A172 (cell line): ENCODE measurements at places on chromosomes 4 and X.

GRCh38 chrX:119667111-119667878 is 25.7 kb downstream of the SEPTIN6 start:
- no peak for DNase-seq

- no peak for DNase-seq
These were observed 31.4 kb upstream of the NFKB1 start for GRCh38 chr4:102469806-102470205.

DNA sequence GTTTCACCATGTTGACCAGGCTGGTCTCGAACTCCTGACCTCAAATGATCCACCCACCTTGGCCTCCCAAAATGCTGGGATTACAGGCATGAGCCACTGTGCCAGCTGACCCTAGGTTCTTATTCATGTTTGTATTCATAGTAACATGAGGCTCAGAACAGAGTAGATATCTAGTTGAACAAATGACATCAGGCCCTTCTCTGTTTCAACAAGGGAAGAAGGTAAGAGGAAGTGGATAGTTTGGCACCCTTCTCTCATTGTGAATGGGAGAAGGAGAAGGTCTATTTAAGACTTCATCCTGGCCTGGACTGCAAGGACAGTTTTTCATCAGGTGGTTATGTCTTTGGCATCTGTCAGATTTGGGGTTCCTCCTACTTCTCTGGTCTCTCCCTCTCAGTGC is 13.8 kb downstream of the GJB1 start:
- DNase-seq: no peak

DNA sequence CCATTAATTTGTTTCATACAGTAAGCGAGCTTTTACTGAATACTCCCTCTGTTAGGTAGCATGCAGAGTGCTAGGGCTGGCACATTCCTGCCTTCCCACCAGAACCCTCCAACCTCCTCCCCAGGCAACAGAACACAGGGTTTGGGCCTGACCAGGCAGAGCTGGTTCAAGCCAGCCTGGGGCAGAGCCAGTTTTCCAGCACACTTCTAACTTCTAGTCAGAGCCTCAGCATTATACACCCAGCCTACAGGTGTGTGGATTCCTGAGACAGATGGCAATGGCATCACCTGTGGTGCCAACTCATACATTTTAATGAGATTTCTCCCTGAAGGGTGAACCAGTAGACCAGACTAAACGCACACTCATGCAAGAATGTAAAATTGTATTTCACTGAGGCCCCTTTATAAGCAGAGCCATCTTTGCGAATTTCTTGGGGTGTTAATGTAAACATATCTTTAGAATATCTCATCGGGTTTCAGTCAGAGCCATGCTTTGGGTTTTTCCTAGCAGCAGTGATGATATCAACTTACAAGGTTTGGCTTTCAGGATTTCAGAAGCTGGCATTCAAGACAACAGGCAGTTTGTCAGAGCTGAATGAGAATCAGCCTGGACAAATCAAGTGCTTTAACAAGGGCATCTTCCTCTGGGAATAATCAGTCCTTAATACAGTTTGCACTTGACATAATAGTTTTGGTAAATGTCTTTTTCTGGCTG is 92.0 kb downstream of the GATB start:
- no peak for DNase-seq

DNA sequence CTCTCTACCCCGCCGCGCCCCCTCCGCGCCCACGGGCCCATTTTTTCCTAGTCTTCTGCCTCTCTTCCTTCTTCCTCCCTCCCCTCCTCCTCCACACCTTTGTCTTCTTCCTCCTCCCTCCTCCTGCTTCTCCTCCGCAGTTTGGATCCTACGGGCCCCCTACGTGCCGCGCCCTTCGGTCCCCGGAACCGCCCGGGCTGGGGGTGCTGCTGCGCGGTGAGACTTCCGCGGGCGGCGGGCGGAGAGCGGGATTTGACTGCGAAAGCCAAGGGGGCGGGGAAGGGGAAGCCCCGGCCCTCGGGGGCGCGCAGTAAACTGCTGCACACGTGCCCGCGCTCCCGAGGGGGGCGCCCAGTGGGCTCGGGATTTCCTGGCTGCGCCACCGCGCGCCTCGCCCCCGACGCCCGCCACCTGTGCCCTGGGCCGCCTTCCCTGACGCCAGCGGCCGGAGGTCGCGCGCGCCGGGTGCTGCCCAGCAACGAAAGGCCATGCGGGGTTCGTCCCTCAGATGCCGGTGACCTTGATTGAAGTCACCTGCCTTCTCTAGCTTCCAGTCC is 3.3 kb upstream of the NKX3-2 start:
- no peak for DNase-seq

- no peak for DNase-seq
These were observed 16.0 kb upstream of the GRPEL1 start for GRCh38 chr4:7083597-7084563.

DNA sequence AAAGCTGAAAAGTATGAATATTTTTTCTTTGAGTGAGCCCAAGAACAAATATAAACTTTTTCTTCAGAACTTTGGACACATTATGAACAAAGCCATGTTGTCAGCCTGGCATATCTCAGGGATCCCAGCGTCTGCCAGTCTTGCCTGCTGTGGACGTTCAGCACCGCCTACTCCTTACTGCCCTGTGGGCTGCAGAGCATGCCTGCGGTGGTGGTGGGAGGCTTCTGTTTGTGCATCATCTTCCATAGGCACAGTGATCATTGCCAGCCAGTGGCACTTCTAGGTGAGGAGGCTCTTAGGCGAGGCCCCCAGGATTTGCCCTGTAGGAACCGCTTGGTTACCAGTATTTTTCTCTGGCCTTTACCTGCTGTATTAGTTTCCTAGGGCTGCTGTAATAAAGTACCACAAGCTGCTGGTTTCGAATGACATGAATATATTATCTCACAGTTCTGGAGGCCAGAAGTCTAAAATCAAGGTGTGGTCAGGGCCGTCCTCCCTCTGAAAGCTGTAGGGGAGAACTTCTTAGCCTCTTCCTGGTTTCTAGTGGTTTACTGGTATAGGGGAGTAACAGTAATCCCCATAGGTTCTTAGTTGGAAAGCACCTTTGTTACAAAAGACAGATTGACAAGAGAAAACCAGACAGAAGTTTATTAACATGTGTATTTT is 15.4 kb downstream of the ANXA3 start:
- DNase-seq: no peak

GRCh38 chr4:185480016-185480732 is 8.6 kb upstream of the CCDC110 start:
- no peak for DNase-seq

DNA sequence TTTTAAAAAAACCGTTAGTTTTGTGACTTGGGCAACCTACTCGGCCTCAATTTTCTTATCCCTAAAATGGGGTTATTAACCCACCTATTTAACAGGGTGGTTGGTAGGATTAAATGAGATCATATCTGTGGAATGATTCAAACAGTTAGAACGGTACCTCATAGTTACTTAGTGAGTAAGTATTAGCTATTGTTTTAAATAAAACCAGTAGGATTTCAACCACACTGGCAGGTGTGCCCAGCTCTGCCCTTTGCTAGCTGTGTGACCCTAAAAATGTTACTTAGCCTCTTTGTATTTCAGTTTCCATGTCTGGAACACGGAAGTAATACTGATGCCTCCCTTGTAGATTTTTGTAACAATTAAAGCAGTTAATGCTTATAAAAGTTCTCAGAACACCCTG is 225.8 kb upstream of the SPRY1 start:
- DNase-seq: no peak

DNA sequence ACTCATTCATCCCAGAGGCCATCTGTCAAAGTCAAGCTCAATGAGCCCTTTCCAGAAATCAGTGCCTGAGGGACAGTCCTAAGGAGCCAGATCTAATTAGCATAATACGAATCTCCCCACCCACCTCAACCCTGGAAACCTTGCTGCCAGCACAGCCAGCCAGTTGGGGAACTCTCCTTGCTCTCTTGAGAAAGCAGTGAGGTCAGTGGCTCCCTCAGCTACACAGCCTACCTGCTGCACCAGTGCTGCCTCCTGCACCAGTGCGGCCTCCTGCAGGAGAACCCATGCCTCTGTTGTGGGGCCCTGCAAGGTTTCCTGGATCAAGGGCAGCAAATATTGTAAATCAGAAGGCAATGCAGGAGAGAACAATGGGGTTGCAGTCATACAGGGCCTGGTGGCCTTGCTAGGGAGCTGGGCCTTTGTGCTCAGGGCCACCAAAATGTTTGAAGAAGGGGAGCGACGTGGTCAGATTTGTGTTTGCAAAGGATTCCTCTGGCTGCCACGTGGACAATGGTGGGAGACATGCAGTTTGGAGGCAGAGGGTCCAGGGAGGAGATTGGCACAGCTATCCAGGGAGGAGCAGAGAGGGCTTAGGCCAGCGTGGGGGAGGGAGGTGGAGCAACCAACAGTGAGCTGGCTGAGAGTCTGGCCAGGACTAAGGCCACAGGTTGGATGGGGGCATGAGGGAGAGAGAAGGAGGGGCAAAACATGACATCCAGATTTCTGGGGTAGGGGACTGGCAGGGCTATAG is 124.3 kb upstream of the MAMLD1 start:
- no peak for DNase-seq

- peak; percentile 77 for DNase-seq
These were observed 182.8 kb upstream of the MAP3K15 start for GRCh38 chrX:19698122-19698521.

GRCh38 chr4:112942997-112943396 is 106.5 kb upstream of the ANK2 start:
- no peak for DNase-seq

- DNase-seq: no peak
These were observed 31.0 kb downstream of the SGMS2 start for GRCh38 chr4:107855723-107856122.

DNA sequence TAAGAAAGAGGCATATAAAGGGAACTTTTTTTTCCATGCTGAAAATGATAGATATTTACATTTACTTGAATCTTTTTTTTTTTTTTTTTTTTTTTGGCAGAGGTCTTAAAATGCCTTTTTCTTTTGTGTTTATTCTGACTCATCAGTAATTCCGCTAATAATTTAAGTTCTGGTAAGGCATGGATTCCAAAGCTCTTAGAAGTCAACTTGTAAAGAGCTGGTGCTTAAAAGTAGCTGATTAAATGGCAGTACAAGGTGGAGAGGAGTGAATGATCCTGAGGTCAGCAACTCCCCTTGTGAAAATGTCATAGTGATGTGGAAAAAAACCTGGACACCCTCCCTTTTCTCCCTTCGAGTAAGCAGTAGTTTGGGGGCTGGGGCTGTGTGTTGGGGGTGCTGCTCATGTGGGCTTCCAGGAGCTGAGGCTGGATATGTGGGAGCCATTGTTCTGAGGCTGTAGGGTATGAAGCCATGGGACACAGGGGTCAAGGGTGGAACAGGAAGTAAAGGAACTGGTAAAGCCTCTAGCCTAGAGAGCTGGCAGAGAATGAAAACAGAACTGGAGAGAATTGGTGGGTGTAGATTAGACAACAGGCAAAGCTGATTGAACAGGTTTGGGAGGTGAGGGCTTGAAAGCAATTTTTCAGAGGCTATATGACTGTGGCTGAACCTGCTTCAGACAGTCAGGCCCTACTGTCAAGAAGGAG is 41.0 kb upstream of the PITX2 start:
- peak; percentile 74 for DNase-seq

DNA sequence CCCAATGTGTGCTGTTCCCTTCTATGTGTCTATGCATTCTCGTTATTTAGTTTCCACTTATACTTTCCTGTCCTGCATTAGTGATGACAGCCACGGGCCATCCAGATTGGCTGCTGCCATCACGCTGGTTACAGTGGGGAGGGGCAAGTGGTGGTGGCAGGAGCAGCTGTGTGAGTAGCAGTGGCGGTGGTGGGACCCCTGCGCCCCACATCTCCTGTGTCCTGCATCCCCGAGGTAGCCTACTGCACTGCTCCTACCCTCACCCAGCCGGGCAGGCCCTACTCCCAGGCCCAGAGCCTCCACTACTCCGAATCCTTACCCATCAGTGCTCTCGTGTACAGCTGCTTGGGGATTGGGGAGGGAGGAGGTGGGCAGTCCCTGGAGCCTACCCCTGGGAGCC is 798.7 kb upstream of the AGA start:
- DNase-seq: no peak

DNA sequence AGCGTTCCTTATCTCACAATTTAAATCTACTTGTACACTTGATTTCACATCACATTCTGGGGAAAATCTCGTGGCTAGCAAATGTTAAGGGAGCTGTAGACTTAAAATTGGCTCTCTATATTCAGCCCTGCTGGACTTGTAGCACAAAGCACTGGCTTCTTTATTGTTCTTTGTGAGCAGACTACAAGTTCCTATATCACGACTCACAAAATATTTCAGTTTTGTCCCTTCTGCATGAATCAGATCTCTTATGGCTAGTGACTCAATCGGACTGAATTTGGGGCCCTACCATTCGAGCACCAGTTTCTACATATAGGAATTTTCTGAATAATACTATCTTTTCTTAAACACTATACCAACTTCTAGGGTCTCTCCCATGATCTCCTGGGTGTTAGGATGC is 390.1 kb downstream of the ADAM29 start:
- no peak for DNase-seq

- DNase-seq: no peak
These were observed 15.1 kb upstream of the AFF1 start for GRCh38 chr4:86919561-86920223.

- no peak for DNase-seq
These were observed 71.0 kb downstream of the PRRG1 start for GRCh38 chrX:37420185-37420584.

GRCh38 chr4:3237712-3238560 is 11.0 kb upstream of the MSANTD1 start:
- no peak for DNase-seq

- DNase-seq: no peak
These were observed 52.7 kb downstream of the PSAPL1 start for GRCh38 chr4:7381890-7382633.

- DNase-seq: no peak
These were observed 57.9 kb downstream of the TKTL2 start for GRCh38 chr4:163415668-163416067.

- no peak for DNase-seq
These were observed 73.6 kb downstream of the DHRSX start for GRCh38 chrX:2427147-2427546.

GRCh38 chr4:38136604-38137003 is 176.4 kb downstream of the PTTG2 start:
- DNase-seq: no peak

DNA sequence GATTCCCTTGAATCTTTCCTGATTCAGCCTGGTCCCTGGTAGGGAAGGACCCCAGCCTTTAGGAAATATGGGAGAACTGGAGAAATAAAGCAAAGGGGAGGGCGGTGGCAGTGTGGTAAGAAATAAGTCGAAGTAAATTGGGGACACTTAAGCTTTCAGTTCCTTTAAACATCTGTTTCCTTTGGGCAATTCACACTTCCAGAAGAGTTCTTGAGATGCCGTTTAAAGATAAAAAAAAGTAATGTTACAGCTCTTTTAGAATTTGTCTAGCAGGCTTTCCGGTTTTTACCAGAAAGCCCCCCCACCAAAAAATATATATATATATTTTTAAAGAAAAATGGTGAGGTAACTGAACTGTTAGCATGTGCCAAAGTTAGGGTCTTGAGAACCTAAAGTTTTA is 46.6 kb downstream of the TSPAN7 start:
- no peak for DNase-seq

DNA sequence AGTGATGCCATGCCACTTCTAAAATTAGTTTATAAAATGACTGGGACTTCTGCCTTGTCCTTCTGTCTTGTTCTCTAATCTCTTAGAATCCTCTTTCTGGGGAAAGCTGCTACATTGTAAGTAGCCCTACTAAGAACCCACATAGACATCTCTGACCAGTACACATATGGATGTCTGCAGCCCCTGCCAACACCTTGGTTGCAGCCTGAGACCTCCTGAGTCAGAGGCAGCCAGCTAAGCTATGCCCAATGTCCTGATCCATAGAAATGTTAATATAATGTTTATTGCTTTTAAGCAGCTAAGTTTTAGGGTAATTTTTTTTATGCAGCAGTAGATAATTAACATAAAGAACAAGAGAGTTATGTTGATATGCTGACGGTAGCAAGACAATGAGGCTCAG is 1029.5 kb upstream of the INTU start:
- DNase-seq: no peak

GRCh38 chr4:95183656-95184408 is 364.9 kb downstream of the UNC5C start:
- DNase-seq: no peak
